ENCODE measurements at places on chromosomes 3 and 15.

DNA sequence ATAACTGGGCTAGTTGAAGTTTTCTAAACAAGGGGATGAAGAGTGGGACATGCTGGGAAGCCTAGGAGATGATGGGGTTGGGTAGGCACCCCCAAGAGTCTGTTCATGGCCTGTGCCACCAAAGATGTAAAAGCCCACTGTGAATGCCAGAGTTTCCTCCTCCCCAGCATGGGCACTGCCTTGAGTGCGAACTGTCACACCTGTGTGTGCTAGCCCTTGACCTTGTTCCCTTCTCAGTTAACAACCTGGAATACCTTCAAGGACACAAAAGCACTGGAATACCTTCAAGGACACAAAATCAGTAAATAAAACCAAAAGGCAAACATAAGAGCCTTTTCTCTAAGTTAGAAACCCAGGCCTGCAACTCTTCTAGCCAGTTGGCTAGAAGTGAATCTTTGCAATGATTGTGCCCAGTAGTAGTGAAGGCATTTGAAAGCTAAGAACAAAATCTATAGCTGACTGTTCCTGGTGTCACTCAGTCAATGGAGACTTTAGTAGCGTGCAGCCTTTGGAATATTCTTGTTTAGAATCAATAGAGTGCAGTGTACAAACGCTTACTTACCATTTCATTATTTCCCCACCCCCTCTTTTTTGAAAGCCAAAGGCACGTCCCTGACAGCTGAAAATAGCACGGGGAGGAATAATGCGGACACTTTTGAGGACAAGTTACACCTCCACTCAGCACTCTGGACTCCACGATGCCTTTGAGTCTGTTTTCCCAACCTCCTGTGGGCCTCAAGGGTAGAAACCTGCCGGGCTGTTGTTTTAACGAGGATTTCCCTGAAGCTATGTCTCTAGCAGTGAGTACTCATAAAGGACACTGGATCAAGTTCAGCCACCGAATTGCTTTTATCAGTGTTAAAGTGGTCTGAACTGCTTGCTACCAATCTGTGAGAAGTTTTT, 24.2 kb downstream of the PSMD6 start:
- DNase-seq = no peak

- DNase-seq = no peak
These were observed 48.6 kb downstream of the CHST2 start for GRCh38 chr3:143167969-143168854.

- no peak for DNase-seq
These were observed 8.0 kb downstream of the FAM174B start for GRCh38 chr15:92647467-92648163.

- DNase-seq = no peak
These were observed 38.7 kb downstream of the SENP8 start for GRCh38 chr15:72156928-72157327.

DNA sequence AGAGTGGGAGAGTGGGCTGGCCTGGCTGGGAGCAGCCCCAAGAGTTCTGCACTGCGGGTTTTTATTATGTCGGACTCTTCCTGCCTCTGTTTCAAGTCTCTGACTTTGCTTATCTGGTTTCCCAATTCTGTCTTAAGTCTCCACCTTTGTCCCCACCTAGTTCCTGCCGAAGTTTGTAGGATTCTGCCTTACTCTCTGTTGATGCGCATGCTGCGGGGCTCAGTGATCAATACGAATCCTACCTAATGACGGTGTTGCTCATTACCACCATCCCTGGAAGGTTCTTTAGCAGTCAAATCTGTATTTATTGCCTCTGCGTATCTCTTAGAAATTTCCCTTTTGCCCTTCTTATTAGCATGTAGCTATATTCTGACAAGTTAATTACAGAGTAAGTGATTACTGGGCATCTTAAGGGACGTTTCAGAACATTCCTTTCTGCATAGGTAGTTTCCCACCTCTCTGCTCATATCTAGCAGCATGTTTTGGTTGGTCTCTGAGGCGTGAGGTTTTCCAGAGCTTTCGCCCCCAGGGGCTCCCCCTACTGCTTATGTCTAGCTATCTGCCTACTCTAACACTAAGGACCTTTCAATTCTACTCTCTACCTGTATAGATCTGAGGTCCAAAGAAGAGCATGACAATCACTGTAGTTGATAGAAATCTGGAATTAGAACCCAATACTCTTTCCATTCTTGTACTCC, 236.0 kb upstream of the EIF1B start:
- no peak for DNase-seq

DNA sequence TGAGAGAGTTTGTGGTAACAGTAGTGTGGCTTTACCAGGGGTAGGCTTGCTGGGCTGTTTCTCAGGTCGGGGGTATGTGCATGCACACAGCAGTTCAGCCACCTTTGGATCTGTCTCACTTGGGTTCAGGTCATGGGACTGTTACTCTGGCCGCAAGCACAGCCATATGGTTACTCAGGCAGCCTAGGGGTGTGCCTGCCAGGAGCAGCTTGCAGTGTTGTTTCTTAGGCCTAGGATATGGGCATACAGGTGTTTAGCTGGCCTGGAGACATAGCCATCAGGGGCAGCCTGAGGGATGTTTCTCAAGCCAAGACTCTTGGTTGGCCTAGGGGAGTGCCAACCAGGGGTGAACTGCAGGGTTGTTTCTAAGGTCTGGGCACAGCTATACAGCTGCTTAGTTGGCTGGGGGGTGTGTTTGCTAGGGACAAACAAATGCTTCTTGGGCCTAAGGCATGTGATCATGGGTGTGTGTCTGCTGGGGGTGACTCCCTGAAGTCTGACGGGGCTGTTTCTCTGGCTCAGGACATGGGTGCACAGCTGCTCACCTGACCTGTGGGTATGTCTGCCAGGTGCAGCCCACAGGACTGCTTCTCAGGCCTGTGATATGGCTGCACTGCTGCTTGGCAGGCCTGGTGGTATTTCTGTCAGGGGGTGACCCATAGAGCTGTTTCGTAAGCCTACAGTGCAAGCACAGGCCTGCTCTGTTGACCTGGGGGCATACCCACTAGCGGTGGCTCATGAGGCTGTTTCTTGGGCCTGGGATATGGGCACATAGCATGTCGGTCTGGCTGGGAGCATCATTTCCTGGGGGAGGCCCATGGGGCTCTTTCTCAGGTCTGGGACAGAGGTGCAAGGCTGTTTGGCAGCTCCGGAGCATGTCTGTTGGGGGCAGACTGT, 168.0 kb upstream of the THRB start:
- DNase-seq = no peak

DNA sequence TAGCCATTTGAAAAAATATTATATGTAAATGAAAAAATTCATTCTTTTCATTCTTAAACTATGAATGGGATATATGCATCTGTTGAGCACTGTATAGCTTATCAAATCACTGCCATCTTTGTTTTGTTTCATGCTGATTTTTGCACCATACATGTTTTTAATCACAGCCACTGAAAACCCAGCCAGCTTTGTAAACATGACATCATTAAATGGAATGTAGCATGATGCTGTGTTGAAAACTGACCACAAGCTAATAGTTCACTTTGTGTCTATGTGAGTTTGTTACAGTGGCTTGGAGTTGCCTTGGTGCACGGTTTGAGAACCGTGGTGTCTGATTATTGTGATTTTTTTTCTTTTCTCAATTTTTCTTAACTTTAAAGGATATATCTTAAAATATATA, 75.7 kb downstream of the GMPS start:
- DNase-seq = no peak

DNA sequence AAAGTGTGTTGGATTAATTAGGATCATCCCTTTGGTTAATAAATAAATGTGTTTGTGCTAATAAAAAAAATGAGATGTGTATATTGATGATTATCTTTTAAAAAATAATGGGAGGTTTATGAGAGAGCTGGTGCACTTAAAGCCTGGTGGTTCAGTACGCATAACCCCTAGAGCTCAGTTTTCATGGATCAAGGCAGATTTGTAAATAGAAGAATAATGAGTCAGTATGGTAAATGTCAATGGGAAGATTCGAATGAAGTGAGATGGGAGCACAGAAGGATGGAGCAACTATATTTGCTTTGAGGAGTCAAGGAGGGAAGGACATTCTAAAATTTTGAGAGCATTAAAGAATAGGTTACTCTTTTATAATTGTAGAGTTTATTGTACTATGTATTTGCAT, 35.4 kb downstream of the AKAP13 start:
- no peak for DNase-seq

- DNase-seq = no peak
These were observed 413.9 kb downstream of the EPHA3 start for GRCh38 chr3:89521328-89521727.

- DNase-seq = no peak
These were observed 178.2 kb upstream of the ADAMTS9 start for GRCh38 chr3:64865839-64866570.

DNA sequence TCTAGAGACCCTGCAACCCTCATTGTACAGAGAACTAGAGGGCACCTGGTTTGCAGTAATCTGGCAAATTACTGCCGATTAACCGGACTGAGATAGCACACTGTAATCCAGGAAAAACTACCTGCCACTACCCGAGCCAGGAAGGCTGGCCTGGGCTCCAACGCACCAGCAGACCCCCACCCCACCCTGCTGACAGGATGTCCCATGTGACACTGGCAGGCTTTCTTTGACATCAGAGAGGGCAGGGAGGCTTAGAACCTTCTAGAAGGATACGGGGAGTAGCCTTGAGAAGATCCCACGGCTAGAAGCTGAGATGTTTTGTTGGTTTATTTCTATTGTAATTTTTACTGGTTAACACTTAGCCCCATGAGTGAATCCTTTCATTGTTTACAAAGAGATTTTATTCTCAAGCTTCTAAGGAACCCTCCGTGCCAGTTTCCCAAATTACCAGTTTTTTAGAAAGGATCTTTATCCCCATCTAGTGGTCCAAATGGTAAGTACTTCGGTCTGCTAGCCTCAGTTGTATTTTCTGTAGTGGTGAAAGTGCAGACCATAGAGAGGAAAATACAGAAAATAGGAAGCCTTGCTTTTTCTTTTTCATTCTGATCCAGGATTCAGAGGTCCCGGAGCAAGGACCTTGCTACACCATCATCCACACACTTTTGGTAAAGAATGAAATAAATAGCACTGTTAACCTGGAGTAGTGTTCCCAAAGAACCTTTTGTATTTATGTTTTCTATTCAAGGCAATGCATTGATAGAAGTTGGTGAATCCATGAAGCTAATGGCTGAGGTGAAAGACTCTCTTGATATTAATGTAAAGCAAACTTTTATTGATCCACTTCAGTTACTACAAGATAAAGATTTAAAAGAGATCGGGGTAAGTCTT, 81.9 kb upstream of the ADAMTSL3 start:
- no peak for DNase-seq

DNA sequence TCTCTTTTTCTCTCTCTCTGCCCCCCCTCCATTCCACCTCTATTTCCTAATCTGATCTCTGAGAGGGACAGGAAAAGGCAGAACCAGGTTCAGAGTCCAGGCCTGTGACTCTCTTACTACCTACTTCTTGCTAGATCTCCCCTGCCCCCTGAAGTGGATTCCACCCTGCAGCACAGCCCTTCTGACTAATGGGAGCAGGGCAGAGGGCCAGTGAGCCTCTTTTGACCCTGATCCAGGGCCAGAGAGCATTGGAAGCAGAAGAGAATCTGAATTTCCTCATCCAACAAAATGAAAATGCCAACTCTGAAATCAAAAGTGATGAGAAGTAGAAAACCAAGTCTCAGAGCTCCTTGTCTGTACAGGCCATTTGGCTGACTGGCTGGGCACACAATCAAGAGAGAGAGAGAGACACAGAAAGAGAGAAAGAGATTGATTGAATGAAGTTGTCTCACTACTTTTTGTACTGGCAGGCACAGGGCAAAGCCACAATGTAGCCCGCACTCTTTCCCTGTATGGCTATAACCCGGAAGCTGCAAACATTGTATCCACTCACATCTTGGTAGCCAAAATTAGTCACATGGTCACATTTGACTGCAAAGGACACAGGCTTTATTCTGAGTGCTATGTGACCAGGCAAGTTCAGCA, 31.6 kb upstream of the GLCE start:
- no peak for DNase-seq

DNA sequence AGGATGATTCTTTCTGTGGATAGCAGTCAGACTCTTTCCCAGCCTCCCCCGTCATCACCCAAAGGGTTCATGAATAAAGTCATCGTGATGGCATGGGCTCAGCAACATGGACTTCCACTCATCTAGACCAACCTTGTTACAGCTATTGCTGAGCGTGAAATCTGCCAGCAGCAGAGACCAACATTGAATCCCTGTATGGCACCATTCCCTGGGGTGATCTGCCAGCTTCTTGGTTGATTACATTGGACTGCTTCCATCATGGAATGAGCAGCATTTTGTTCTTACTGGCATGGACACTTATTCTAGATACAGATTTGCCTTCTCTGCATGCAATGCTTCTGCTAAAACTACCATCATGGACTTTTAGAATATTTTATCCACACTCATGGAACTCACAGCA, 195.6 kb upstream of the AZI2 start:
- DNase-seq = no peak

GRCh38 chr3:140856905-140857304, 84.7 kb upstream of the SLC25A36 start:
- DNase-seq = no peak

GRCh38 chr3:144351773-144352365, 380.2 kb downstream of the DIPK2A start:
- DNase-seq = no peak

DNA sequence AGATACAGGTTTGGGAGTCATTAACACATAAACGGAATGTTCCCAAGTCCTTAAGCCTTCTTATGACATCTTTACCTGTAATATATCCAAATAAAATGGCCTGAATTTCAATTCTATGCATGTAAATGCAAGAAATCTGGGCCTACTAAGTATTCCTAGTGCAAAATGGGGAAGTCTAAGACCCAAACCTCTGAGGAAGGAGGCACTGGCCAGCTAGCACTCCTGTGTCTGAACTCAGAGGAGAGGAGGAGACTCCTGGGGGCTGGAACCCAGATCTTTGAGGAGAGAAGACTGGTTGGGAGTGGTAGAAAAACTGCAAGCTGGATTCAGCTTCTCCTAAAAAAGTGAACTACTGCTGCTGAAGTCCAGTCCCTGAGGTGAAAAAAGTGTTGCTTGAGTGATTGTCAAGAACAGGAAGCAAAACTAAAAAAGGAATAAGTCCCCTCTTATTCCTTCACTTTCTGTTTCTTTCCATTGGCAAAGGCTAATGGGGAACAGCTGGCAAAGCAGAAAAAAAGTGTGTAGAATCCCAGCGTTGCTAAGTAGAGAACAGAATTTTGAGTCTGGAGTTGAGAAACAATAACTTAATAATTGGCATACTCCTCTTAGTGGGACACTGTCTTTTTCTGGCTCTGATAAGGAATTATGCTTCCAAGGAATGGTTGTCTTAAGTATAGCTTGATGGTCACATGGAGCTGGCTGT, 54.8 kb upstream of the ATP2C1 start:
- no peak for DNase-seq

DNA sequence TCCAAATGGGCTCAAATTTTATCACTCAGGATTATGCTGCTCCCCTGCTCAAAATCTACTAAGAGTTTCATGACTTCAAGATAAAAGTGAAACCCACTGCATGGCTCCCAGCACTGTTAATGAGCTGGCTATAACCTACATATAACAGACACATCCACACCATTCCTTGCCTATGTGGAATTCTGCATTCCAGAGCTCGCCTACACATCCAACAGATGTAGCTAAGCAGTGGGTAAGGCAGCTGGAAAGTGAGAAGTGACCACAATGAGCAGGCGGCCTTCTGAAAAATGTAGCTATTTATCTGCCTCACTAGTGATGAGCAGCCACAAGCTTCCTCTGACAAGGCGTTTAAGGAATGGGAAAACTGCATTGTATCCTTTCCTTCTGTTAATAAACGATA, 92.0 kb upstream of the TRIM42 start:
- DNase-seq = no peak

- no peak for DNase-seq
These were observed 462.6 kb downstream of the PDCD6IP start for GRCh38 chr3:34261001-34261385.

Data from CD4-positive, alpha-beta T cell treated with Interleukin-2 at 100 ng/mL for 4 hours (primary cell).